ENCODE measurements at places on chromosomes 5 and 9.

DNA sequence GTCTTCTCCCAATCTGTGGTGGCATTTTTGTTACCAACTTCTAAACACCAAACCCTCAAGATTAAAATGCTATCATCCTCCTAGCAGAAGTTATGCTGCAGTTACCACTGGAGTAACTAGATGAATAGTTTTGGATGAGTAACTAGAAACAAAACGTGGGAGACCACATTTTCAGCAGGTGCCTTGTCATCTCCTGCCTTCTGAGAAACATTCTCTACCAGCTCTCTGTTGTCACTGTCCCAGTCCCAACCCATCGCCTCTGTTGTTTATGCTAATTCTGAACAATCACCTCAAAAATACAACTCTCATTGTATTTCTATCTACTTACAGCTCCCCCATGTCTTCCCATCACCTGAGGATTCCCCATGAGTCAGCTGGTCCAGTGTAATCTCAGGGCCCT, 652.5 kb upstream of the ADAMTS16 start:
- no peak for DNase-seq

DNA sequence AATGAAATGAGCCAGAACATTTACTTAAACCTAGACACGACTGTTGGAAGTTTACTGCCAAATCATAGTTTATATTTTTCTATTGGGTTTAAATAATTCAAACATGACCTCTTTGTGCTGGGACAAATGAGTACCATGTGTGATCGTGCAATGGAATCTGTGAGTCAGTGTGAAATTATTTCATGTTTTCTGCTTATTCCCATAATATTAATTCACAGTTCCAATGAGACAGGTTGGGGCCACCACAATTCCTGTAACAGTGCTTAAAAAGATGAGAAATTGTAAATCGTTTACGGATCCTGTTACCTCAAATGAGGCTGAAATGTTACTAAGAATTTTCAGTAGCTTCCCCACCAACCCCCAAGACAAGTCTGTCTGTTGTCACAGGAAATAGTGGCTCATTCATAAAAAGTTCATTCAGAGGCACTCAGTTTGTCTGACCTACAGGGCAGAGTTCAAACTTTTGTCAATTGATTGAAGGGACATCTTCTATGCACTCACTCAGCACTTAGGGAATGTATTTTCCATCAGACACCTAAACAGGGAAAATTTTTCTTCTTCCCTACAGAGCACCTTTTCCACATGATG, 563.9 kb upstream of the ADAMTS16 start:
- no peak for DNase-seq

DNA sequence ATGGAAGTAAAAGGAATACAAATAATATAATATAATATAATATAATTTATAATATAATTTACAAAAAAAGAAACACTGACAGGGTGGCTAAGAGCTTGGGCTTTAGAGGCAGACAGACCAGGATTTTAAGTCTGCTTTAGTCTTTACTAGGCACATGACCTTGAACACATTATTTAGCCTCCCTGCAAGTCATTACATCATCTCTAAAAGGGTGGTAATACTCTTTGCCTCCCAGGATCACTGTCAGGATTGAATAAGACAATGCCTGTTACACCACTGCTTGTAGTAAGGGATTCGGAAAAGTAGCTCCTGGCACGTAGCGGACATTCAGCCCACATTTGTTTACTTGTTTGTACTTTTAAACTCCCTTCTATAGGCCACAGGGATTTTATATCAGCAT, 199.8 kb downstream of the GRIA1 start:
- DNase-seq = no peak

- no peak for DNase-seq
Observed at GRCh38 chr9:115207003-115207836, 89.3 kb upstream of the TNC start.

GRCh38 chr9:127783111-127784008, 2.5 kb upstream of the CDK9 start:
- peak; percentile 83 for DNase-seq

GRCh38 chr9:129687391-129687790, 21.9 kb downstream of the PRRX2 start:
- DNase-seq = no peak

DNA sequence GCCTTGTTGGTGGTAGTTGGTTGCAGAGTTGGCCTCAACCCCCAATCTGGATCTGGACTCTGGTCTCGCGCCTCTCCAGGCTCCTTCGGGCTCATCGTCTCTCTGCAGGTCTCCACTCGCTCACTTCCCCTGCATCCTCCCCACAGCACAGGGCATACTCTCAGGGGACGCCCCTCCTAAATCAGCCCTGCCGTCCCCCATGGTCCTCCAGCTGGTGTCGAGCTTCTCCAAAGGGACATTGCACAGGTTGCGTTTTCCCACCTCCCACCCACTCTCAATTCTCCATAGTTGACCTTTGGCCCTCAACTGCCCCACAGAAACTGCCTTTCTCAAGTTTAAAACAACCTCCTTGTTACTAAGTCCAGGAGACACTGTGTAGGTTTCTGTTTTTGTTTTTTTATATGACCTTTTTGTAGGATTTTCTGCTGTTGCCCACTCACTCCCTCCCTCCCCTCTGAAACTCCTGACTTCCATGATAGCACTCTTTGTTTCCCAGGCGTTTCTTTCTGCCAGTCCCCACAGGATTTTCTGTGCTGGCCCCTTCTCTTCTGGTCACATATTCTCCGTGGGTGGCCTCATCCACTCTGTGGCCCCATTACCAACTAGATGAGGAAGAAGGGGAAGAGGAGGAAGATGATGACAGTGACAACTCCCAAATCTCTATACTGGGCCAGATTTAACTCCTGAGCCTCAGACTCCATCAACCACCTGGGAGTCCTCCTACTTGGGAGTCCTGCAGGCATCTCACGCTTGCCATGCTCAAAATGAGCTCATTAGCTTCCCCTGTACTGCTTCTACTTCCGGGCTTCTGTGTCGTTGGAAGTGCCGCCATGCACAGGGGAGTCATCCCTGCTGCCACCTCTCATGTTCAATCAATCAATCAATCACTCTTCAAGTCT, 50.3 kb downstream of the ALG2 start:
- no peak for DNase-seq

- DNase-seq = no peak
Observed at GRCh38 chr5:172853355-172853975, 19.4 kb downstream of the ERGIC1 start.

- DNase-seq = no peak
Observed at GRCh38 chr5:100697970-100698369, 162.8 kb downstream of the FAM174A start.

DNA sequence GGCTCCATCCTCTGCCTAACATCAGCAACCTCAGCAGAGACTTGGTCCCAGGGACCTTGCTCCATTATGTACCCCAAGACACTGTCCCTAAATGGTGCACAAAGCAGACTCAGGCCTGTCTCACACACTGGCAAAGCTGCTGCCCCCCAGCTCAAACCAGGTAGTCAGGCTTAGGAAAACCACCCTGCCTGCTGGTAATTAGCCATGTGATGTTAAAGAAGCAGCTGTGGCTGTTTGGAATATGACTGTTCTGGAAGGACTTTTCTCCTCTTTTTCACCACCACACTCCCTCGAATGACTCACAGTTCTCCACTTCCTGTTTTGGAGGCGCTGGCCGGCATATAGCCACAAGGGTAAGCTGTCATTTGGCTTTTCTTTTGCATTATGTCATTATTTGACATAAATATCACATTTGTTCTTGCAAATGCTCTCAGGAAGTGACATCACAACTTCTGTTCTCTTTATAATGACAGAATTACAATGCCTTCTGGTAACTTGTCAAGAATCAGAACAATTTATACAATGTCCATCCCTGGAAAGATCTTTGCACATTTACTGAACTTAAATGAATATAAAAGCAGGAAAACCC, 113.9 kb downstream of the SUSD1 start:
- peak; percentile 53 for DNase-seq

DNA sequence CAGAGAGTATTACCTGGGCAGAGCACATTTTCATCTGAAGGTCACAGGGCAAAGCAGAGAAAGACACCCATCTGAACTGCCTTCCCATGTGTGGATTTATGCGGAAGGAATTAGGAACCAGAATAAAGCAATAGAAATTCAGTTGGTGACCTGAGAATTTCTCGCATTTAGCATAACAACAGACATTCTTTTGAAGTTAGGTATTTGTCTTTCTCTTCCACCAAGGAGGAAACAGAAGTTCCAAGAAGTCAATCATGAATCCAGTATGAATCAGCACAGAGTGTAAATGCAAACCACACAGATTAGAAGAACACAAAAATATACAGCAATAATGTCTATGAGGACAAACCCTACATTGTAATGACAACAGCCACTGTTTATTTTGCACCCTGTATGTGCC, 515.2 kb upstream of the BRINP1 start:
- DNase-seq = no peak

- no peak for DNase-seq
Observed at GRCh38 chr5:93130624-93131490, 450.2 kb downstream of the NR2F1-AS1 start.

- DNase-seq = peak; percentile 72
Observed at GRCh38 chr5:157189223-157189622, 8.6 kb downstream of the ITK start.

DNA sequence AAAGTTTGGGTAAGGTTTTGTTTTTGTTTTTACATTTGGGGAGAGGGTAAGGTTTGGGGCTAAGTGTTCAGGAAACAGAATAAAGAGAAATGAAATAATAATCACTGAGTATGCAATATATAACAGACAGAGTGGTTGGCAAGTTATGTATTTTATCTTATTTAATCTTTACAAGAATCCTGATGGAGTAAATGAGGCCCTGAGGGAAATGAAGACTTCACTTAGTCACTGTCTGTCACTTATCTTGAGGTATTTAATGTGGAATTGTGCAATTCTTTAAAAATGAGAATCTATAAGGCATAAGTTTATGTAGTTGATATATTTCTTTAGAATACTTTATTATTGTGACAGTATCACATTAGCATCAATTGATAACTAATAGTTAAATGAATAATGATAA, 48.1 kb downstream of the TEK start:
- DNase-seq = no peak

GRCh38 chr9:34010979-34011378, 37.7 kb downstream of the UBAP2 start:
- DNase-seq = no peak

- DNase-seq = no peak
Observed at GRCh38 chr5:80798166-80798565, 143.4 kb upstream of the DHFR start.

GRCh38 chr5:98836175-98836574, 62.7 kb downstream of the RGMB start:
- no peak for DNase-seq

DNA sequence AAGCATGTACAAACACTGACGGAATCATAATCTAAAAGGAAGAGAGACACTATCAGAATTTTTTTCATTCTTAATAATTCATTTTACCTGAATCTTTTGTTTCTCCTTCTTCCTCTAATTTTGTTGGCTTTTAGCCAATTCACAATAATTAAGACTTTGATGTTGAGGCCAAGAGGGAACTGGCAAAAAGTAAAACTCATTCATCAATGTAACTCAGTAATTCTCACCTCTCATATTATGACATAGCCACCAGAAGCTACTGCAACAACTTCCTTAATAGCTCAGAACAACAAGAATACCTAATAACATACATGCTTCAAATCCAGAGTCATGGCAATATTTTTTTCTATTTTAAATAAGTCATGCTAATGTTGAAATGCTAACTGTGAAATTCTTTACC, 64.5 kb downstream of the MCTP1 start:
- no peak for DNase-seq

GRCh38 chr9:108684288-108685025, 171.3 kb downstream of the ACTL7B start:
- DNase-seq = no peak

- DNase-seq = no peak
Observed at GRCh38 chr5:103522586-103522985, 40.0 kb downstream of the NUDT12 start.

- DNase-seq = no peak
Observed at GRCh38 chr9:69054989-69055388, 19.4 kb downstream of the FXN start.

DNA sequence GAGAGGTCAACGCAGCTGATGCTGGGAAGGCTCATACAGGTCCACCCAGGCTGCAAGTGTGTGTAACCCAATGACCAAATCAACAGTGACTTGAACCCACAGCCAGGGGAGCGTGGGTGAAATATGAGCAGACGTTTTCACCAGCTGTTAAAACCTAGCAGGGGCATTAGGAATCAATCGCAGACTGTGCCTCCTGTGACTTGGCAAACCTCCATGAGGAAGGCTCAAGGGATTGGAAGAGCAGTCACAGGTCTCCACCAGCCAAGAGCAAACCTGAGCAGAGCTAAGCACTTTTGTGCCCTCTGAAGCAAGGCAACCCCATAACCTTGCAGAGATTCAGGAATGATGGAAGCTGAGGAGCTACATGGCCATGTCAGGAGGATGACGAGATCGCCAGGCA, 25.5 kb downstream of the INSYN2B start:
- no peak for DNase-seq

GRCh38 chr5:154467655-154468354, 10.2 kb downstream of the HAND1 start:
- peak; percentile 86 for DNase-seq

DNA sequence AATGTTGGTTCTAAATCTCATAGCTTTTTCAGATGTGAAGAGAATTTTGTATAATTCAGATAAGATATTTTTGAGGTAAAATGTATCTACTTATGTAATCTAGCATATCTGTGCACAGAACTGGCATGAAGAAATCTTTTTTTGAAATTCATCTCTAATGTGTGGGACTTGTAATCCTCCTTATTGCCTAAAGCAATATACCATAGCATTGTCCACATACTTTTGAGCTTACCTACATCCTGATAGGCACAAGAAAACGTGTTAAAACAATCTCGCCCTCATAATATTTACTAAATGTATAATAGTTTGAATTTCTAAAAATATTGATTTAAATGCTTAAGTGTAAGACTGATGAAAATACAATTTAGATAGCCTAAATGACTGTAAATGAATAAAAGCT, 1686.5 kb upstream of the ACO1 start:
- DNase-seq = no peak

GRCh38 chr5:109329333-109330237, 80.2 kb downstream of the PJA2 start:
- no peak for DNase-seq

GRCh38 chr9:94298949-94299599, 29.4 kb downstream of the NUTM2F start:
- DNase-seq = no peak

DNA sequence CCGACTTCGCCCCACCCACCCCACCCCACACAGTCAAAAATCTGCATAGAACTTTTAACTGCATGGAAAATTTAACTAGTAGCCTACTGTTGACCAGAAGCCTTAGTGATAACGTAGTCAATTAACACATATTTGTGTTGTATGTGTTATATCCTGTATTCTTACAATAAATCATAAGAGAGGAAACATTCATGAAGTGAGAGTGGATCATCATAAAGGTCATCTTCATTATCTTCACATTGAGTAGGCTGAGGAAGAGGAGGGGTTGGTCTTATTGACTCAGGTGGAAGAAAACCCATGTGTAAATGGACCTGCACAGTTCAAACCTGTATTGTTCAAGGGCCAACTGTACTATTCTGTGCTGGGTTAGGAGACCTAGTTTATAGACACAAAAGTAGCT, 31.4 kb downstream of the XPA start:
- no peak for DNase-seq
